ENCODE measurements at places on chromosomes 11 and 22.

GRCh38 chr11:60860943-60861342, 5.2 kb upstream of the PTGDR2 start:
- no peak for DNase-seq

DNA sequence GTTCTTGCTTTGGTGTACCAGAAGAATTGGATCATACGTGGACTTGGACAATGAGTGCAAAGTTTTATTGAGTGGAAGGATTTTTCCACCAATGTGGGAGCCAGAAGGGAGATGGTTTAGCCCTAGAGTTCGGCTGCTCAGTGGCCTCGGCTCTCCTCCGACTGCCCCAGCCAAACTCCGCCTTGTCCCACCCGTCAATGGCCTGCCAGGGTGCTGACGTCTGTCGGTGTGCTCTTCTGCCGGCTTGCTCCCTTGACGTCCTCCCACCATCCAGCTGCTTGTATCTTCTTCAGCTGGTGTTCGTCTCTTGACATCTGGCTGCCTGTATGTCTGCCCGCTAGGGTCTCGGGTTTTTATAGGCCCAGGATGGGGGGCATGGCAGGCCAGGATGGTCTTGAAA, 154.8 kb downstream of the APOL5 start:
- DNase-seq = no peak

GRCh38 chr11:1342946-1343345, 33.5 kb upstream of the TOLLIP start:
- DNase-seq = no peak

DNA sequence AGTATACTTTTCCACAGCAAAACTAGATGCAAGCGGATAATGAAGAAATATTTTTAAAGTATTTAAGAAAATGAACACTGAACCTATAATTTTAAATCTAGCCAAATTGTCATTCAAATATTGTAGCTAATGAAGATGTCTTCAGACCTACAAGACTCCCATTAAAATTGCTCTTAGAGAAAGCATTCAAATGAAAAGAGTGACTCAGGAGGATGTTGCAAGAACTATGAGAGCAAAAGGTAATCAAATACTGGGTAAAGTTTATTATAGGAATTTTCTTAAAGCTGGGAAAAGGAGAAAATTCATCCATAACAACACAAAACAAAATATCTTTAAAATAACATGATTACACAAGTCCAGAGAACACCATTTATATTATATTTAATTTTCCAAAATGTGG, 5.4 kb upstream of the POU2AF1 start:
- no peak for DNase-seq

DNA sequence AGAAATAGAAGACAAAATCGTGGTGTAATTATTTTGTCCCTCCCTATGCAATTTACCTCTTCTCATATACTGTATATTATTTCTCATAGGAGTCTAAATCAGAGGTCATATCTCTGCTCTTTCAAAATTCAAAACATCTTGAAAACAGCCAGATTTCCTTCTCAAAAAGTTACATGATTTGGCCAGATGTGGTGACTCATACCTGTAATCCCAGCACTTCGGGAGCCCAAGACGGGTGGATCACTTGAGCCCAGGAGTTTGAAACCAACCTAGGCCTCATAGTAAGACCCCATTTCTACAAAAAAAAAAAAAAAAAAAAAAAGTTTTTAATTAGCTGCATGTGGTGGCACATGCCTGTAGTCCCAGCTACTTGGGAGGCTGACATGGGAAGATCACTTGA, 29.0 kb upstream of the DNAJB7 start:
- DNase-seq = no peak

GRCh38 chr22:29172216-29172615, 33.5 kb upstream of the EMID1 start:
- DNase-seq = no peak

- no peak for DNase-seq
These were observed 6.9 kb upstream of the RAD9A start for GRCh38 chr11:67384851-67385366.

Measured in astrocyte of the cerebellum (primary cell).